AG10803 (cell line): ENCODE measurements at places on chromosomes 6 and 20.
A peak's percentile ranks its signal among the peaks of the same experiment; 100 is the strongest.

DNA sequence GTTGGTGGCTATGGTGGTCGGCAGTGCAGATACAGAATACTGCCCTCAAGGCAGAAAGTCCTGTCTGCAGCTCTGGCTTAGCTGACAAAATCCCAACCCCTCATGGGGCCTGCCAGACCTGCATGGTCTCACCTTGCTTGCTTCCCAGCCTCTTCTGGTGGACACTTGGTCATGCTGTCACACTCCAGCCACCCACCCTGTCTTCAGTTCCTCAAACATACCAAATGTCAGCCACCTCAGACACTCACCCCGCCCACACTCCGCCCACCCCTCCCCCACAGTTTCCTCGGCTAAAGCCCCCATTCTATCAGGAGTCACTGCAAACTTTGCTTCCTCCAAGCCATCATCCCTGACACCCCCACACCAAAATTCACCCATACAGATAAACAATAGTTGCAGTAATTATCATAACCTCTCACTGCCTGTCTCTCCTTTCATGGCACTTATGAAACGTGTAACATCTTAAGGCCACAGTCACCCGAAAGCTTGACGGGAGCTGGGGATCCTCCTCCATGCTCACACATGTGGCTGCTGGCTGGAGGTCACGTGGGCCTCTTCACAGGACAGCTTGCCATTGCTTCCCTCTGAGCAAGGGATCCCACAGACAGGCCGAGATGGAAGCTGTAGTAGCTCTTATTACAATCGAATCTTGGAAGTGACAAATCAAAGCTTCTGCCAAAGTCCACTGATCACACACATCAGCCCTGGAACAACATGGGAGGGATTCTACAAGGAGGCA lies 202.2 kb downstream of the PTPRT start:
- DNase-seq, result no peak

- no peak for DNase-seq
These were observed 80.8 kb upstream of the RBM24 start for GRCh38 chr6:17200395-17200794.

DNA sequence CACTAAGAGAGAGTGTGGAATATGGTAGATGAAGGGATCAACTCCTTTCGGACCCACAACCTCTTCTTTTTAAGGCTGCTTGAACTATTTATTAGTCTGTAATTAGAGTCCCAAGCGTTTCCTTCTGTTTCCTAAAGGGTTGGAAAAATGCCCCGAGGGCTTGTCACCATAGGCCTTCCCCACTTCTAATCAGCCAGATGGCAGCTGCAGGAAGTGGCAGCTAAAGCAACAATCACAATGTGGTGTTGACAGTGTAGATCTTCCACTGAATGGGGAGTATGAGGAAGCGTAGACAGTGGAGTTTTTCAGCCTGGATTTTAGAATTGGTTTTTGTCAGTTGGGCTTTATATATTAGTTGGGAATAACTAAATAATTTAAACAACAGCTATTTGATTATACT lies 40.6 kb downstream of the SLC35D3 start:
- DNase-seq, result no peak

DNA sequence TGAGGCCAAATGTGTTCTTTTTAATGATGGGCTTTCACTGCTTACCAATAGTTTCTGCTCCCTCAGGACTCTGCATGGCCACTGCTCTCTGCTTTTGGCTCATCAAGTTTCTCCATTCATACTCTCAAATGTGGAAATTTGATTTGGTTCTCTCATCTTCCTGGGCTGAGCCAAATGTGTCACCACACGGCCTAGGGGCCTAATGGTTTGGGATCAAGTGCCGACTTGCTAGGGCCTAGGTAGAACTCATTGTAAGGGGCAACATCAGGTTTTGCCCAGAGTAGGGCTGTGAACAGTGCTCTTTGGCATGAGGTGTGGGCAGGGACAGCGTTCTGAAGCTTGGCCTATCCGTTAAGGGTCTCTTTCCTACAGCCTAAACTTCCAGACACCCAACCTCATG lies 3.9 kb upstream of the MRPS10 start:
- no peak for DNase-seq

DNA sequence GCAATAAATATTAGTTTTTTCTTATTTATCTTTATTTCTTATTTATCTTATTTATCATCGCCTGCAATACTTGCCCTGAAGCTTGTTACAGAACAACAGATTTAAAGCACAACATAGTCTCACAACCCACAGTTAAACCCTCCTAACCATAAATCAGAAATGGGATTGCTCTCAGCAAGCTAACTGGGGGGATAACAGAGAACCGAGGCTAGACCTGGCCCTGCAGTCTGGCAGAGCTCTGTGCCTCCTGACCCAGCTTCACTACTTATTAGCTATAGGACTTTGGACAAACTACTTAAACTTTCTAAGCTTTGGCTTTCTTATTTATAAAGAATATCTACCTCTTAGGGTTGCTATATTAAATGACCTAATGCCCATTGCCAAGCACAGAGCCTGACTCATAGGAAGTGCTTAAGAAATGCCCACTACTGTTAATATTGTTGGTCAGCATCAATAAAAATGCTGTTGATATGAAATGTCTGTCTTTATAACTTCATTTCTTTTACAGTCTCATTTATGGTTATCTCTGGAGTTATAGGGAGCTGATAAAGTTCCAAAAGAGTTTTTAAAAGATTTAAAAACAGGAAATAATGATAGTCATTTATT lies 87.9 kb upstream of the BEND6 start:
- no peak for DNase-seq

DNA sequence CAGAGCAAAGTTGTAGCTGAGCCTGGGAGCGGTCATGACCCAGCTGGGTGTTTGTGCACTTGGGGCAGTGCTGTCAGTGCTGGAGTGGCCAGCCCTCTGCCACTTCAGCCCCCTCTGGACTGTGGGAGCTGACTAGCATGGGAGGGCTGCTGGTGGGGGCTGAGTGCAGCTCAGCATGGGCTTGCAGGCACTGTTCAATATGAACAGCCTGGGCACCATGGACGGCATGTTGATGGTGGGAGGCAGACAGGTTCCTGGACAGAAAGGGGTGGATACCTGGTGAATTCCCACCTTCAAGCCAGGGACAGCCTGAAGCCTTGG lies 50.5 kb downstream of the GGTLC1 start:
- no peak for DNase-seq

DNA sequence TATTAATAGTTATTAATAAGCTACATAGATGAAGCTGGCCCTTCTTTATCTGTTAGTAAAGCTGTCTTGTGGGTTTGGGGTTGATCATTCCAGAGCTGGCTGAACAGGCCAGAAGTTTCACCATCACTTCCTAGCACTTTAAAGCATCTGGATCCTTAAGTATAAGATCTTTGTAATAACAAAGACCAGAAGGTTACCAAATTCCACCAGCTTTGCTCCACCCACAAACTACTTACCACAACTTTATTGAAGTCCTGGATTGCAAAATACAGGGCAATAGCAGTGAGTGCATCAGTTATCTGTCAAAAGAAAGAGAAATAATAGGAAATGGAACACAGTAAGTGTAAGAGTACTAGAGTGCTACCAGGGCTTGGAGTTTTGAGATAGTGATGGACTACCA lies 33.0 kb downstream of the PIGU start:
- DNase-seq, result peak; percentile 96

DNA sequence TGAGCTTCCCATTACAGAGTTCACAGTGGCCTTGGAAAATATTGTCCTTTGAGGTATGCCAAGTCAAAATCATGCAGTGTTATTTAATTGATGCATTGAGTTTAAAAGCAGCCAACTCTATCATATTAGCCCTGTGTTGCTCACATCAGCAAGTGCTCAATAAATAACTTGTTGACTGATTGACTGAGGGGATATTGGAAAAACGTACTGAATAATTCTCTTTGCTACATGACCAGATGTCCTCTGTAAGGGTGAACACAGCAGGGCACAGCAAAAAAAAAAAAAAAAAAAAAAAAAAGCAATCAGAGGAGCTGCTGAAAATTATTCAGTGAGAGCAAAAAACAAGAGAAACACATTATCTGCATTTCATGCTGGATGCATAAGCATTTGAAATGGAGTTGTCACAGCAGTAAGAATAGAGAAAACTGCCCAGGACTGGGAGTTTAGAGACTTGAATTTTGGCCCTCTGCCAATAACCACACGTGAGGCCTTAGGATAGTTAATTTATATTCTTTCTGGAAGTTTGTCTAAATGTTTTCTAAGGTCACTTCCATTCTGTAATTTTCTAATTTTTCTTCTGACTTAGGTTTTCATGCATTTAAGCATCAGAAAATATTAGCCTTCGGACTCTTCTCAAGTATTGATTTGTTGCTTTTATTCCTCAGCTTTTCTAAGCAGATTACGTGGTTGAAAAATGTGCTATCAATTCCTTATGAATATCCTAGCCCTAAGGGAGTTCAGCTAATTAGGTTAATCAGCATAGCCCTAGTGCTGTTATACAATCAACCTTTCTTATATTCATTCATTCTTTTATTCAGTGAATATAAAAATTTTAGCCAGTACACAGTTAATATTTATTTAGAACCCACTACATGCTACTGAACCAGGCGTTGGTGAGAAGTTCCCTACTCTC lies 246.8 kb upstream of the STXBP5 start:
- no peak for DNase-seq

- DNase-seq, result no peak
These were observed 830.9 kb upstream of the GJE1 start for GRCh38 chr6:141301779-141302178.

GRCh38 chr6:10951675-10952282 lies 64.9 kb downstream of the SYCP2L start:
- peak; percentile 62 for DNase-seq

- DNase-seq, result no peak
These were observed 10.7 kb downstream of the PXMP4 start for GRCh38 chr20:33709398-33709797.

GRCh38 chr20:53570446-53571276 lies 23.0 kb downstream of the ZNF217 start:
- DNase-seq, result no peak

- DNase-seq, result no peak
These were observed 223.5 kb upstream of the ID4 start for GRCh38 chr6:19613678-19614077.

DNA sequence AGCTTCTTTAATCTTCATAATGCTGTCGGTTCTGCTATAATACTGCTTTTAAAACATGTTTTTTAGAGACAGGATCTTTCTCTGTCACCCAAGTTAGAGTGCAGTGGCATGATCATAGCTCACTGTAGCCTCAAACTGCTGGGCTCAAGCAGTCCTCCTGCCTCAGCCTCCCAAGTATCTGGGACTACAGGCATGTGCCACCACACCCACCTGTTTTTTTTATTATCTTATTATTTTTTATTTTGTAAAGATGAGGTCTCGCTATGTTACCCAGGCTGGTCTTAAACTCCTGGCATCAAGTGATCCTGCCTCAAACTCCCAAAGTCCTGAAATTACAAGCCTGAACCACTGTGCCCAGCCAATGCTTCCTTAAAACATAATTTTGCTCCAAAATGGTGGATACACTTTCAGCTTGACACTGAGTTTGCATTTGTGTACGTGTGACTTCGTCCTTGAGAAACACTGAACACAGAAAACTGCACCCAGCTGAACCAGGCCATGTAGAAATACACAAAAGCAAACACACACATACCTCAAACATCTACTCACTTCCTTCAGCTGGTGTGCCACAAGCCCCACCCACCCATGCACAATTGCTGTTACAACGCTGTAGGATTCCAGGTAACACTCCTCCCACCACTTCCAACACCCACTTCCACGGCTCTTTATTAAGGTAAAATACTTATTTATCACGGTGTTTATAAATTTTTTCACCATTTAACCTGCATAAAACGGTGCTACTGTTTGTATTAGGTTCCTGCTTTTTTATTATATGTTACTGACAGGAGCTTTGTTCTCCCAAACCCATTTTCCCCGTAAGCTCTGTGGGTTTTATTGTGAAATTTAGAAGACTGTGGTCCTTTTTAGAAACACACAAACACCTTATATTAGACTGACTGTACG lies 109.1 kb downstream of the TSHZ2 start:
- DNase-seq, result no peak

- peak; percentile 97 for DNase-seq
These were observed 292.1 kb downstream of the SOX4 start for GRCh38 chr6:21885532-21886114.

DNA sequence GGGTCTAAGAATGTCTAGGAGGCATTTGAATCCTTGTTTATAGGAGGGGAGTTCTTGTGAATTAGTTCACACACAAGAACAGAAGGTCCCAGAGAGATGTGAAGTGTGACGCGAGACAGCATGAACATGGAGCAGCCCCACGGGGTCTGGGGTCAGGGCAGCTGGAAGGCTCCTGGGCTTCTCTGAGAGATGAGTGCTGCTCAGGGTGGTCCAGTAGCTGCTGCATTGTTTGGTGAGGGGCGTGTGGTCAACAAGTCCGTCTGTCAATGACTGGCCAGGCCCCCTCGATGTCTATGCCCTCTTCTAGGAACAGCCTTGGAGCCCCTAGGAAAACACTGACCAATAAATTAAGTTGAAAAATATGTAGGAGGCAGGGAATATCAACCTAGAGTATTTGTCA lies 40.2 kb upstream of the GABRR1 start:
- DNase-seq, result no peak

DNA sequence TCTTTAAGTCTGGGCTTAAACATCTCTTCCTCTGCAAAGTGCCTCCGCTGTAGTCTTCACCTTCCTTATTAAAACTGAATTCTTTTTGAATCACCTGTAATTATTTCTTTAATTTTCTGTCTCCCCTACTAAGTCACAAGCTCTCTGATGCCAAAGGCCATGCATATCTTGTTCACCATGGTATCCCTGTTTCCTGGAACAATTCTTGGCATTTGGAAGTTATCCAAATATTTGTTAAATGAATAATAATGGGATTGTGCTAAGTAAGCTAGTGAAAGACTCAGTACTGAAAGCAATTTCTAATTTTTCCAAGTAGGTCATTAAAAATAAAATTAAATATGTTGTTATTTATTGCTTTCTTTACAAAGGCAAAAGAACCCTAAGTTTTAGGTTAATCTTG lies 12.2 kb downstream of the SNAP91 start:
- no peak for DNase-seq

- no peak for DNase-seq
These were observed 1.1 kb upstream of the RIN2 start for GRCh38 chr20:19756761-19757486.

- no peak for DNase-seq
These were observed 31.2 kb upstream of the SHLD1 start for GRCh38 chr20:5718896-5719595.

- no peak for DNase-seq
These were observed 182.7 kb downstream of the PHACTR1 start for GRCh38 chr6:12899046-12899833.

DNA sequence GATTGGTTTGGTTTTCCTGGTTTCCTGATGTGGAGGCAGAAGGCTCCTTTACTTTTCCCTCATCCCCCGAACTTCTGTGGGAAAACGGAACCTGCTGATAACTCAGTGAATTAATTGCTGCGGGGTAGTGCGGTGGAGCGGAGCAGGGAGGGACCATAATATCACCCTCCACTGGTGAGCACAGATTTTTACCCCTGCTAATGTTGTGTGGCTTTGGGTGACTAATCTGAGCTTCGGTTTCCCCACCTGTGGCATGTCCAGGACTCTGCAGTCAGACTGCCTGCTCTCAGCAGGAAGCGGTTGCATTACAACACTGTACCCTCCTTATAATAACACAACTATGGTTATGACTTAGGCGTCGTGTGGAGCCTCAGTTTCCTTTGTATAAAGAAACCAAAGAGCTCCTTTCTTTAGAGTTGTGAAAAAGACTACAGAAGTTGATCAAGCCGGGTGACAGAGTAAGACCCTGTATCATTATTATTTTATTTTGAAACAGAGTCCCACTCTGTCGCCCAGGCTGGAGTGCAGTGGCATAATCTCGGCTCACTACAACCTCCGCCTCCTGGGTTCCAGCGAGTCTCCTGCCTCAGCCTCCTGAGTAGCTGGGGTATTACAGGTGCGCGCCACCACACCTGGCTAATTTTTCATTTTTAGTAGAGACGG lies 2.2 kb upstream of the ID1 start:
- DNase-seq, result peak; percentile 75
